Posterior cingulate gyrus (tissue), 11 donors: ENCODE measurements at places on chromosomes 5 and 9.

GRCh38 chr9:4137681-4138099 is 162.2 kb downstream of the GLIS3 start:
- no peak for DNase-seq

DNA sequence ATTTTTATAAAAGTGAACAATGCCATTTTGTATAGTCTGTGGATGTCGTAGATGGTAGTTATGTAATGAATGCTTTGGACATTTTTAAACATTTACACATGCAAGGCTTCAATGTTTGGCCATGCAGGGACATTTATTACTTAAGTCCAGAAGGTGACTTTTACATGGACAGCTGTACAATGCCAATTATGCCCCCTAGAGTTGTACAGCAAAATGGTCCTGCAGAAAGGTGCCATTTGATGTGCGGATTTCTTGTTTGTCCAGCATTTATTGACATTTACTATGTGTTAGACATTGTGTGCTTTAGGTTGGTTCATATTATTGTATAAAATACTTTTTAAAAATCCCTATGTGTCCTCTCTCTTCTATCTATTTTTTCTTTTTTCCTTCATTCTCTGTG is 22.5 kb upstream of the COMMD10 start:
- no peak for DNase-seq

GRCh38 chr9:109422641-109423040 is 75.5 kb downstream of the PTPN3 start:
- DNase-seq: no peak

- no peak for DNase-seq
Observed at GRCh38 chr9:124684169-124684568, 86.9 kb downstream of the NR6A1 start.

DNA sequence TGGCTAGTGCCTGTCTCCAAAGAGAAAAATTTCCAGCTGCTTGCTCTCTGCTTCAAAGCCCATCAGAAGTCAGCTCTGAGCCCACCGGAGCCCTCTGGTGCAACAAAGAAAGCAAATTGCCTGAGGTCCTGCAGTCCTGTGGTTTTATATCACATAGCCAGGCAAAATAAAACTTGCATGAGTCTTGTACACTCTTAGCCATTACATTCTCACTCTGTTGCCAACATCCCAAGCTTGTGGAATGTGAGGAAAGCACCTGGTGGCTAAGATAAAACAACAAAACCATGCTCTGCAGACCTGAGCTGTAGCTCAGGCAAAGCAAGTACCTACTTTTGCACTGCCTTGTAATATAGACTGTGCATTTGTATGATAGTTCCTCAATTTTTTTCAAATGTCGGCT is 133.7 kb downstream of the GPBP1 start:
- DNase-seq: no peak

- DNase-seq: no peak
Observed at GRCh38 chr9:29575219-29575618, 2001.9 kb upstream of the C9orf72 start.

GRCh38 chr5:125484272-125484741 is 737.9 kb upstream of the ZNF608 start:
- DNase-seq: no peak

GRCh38 chr9:4397917-4398316 is 92.4 kb upstream of the SLC1A1 start:
- DNase-seq: no peak

- no peak for DNase-seq
Observed at GRCh38 chr5:160197341-160198144, 31.8 kb upstream of the FABP6 start.
